ENCODE measurements at places on chromosomes 12 and 14.

DNA sequence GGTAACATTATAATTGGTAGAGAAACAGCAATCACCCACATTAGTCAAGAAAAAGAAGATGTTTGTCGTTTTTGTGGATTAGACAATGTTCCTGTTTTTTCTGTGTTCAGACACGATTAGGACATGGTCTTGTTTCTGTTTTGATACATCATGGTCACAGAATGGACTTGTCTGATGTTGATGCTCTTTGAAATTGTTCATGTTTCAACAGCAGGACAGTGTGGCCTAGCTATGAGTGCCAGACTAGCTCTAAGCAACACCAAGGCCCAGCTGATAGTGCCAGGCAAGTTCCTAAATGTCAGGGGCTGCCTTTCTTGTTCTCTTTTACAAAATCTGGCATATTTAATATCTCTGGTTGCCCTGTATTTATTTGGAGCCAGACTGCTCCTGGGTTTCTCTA is 40.9 kb upstream of the TOMM20L start:
- peak; percentile 7 for DNase-seq

- DNase-seq = no peak
These were observed 78.1 kb upstream of the RPH3A start for GRCh38 chr12:112713471-112713870.

GRCh38 chr12:29216266-29216665 is 67.2 kb downstream of the FAR2 start:
- DNase-seq = peak; percentile 58

- DNase-seq = no peak
These were observed 295.7 kb downstream of the CACNA1C start for GRCh38 chr12:2348482-2348852.

DNA sequence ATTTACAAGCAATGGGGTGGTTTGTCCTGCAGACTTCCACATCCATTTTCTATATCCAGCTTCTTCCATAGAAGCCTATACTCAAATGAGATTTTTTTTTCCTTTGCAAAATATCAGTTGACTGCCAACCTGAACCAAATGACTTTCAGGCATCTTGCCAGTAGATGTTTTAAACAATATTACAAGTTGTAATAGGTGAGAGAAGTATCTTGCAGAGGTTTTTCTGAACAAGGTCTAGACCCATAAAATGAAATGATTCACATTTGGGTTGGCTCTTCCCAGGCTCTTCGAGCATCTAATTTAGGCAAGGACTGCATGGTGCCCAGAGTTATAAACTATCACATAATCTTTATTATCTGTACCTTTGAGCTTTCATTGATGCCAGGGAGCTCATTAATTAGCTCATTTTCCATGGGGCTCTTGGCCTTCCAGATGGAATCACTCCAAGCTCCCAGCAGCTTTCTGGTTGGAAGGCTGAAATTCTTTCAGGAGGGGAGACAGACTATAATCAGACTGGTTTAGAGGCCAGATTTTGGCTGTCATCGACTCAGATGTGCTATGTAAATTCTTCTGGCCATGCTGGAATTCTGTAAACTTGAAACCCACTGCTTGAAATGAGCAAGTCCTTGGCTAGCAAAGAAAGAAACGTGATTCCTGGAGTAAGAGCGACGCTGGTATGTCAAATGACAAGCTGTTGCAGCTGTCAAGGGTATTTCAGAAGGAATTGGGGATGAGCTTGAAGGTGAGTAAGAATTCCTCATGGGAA is 32.2 kb upstream of the DICER1 start:
- no peak for DNase-seq

DNA sequence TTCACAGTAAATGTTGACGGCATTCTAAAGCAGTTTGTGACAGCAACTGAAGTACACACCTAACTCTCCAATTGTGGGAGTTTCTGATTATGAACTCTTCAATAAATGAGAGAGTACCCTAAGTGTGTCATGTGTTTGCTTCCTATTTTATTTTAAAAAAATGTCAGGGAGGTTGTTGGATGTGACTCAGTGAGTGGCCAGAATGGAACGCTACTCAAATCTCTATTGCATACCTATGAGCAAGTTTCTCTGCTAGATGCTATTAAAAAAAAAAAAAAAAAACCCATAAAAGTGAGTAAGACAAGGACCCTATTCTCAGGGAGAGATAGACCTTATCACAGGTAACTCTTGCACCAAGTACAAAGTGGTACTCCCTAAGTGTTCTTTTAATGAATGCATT is 256.6 kb downstream of the BTG1 start:
- DNase-seq = no peak

DNA sequence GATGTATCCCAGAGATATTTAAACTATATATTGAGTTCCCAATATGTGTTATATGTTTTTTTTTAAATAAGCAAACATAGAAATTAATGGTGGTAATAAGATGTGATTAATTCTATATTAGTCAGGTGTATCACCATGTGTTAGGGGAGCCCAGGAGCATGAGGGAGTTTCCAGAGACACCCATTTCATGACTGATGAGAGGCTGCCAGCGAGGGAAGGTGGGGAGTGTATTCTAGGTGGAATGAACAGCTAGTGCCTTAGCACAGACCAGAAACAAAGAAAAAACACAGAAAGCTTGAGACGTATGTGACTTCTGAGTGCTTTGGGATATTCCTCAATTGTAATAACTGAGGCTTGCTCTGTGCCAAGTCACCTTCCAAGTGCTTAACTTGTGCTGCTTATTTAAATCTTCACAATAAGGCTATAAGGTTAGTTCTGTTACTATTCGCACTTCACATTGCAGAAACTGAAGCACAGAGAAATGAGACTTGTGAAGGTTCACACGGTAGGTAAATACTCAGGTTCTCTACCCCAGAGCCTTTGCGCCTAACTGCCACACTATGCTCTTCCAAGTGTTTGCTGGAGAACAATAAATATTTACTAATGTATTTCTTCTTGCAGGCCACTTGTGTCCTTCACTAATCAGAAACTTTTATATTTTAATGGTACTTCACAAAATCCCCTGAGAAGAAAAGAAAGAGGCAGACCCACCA is 17.9 kb upstream of the MGP start:
- DNase-seq = no peak

- DNase-seq = no peak
These were observed 84.5 kb upstream of the CDKN3 start for GRCh38 chr14:54312166-54312801.

DNA sequence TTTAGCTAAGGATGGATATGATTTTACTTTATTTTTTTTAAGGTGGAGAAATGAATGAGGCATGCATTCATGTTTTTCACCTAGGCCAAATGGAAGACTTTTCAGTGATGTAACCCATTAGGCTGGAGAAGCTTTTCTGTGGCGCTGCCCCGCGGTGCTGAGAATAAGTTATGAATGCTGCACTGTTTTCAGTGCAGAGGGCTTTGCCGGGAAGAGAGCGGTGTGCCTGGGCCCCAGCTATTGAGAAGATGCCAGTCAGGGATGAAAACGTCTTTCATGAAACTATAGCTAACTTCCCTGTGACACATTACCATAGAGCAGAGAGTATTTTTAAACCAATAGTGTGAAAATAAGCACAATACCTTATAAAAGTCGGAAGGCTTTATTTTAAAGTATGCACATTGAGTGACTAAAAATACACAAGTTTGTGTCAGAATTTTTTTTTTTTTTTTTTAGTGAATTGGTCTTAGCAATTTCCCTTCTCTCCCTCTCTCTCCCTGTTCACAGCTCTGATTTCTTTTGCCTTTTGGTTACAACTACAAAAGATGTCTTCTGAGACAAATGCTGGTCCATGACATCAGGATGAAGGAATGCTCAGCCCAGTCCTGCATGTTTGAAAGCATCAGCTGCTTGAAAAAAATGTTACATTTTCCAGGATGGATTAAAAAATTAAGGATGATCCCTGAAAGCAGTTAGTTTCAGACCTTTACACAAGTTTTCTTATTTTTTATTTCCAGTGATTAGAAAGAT is 48.3 kb downstream of the NPAS3 start:
- DNase-seq = no peak

DNA sequence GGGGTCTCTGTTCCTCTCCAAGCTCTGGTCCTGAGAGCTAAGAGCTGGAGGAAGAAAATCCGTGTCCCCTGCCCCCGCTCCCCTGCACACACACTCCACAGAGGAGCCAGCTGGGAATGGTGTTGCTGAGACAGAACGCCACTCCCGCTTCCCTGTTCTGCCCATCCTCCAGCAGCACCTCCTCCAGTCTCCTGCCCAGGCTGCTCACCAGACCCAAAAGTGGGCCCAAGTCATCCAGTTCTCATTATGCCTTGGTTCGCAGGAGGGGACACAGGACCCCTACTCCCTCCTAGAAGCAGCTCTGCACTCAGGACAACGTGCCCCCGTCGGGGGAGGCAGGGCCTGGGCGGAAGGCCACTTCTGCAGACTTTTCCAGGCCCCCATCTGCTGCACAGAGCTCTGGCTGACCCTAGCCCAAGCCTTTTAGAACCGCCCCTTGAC is 830 bp upstream of the TRMT61A start:
- no peak for DNase-seq

DNA sequence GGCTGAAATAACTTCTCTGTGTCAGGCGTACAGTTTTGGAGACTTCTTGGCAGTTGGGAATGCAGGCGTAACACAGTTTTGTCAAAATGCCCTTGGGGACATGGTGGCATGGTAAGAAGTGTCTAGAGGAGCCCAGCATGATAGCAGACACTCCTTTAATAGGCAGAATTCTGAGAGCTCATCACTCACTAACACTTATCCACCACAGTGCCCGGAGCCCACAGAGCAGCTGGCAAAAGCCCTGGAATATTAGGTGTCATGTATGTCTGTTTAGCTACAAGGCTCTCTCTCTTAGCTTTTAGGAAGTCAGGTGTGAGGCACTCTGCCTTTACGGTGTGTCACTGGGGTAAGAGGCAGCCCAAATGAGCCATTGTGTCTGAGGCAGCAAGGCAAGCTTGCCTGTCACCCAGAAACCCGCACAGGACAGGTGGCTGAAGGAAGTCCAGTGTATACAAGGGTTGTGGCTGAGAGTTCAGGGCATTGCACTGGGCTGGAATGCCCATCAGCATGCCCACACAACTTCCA is 96.3 kb downstream of the ESRRB start:
- no peak for DNase-seq

- DNase-seq = no peak
These were observed 364.9 kb downstream of the RPS29 start for GRCh38 chr14:49221316-49221715.

GRCh38 chr14:70265422-70265821 is 76.7 kb upstream of the SLC8A3 start:
- no peak for DNase-seq

- DNase-seq = no peak
These were observed 181.9 kb downstream of the C12orf42 start for GRCh38 chr12:103313894-103314293.

DNA sequence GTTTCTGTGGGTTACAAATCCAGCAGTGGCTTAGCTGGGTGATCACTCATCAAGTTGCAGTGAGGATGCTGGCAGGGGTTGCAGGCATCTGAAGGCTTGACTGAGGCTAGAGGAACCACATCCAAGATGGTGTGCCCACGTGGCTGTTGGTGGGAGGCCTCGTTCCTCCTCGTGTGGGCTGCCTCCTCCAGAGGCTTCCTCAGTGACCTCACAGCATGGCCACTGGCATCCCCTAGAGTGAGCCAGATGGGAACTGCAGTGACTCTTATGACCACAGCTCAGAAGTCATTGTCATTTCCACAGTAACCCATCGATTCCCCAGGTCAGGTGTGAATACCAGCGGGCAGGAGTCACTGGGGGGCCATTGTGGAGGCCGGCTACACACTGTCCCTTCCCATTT is 17.8 kb downstream of the AACS start:
- peak; percentile 40 for DNase-seq

DNA sequence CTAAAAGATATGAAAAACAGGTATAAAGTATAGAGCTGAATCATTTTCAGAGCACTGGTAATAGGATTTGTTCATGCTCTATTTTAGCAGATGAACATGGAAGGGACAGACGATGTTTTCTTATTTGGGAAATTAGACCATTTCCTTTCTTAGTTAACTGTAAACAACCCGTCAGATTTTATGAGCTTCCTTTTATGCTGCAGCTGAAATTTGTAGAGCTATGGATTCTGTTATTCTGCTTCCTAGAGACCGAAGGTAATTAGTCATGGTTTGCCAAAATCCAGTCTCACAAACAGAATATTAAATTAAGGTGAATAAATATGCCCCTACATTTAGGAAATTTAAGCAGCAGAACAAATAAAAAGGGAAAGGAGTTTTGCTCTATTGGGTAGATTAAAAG is 180.2 kb upstream of the SYT1 start:
- DNase-seq = no peak

GRCh38 chr12:54294953-54295566 is 5.8 kb downstream of the NFE2 start:
- no peak for DNase-seq

DNA sequence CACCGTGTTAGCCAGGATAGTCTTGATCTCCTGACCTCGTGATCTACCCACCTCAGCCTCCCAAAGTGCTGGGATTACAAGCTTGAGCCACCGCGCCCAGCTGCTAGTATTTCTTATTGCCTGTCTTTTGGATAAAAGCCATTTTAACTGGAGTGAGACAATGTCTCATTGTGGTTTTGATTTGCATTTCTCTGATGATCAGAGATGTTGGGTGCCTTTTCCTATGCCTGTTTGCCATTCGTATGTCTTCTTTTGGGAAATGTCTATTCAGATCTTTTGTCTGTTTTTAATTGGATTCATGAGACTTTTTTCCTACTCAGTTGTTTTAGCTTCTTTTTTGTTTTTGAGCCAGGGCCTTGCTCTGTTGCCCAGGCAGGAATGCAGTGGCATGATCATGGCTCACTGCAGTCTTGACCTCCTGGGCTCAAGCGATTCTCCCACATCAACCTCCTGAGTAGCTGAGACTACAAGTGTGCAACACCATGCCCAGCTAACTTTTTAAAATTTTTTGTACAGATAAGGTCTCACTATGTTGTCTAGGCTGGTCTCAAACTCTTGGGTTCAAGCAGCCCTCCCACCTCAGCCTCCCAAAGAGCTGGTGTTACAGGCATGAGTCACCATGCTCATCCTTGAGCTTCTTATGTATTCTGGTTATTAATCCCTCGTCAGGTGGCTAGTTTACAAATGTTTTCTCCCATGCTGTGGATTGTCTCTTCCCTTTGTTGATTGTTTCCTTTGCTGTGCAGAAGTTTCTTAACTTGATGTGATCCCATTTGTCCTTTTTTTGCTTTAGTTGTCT is 65.9 kb downstream of the ACACB start:
- DNase-seq = no peak
